ENCODE measurements at places on chromosomes 11 and 22.

DNA sequence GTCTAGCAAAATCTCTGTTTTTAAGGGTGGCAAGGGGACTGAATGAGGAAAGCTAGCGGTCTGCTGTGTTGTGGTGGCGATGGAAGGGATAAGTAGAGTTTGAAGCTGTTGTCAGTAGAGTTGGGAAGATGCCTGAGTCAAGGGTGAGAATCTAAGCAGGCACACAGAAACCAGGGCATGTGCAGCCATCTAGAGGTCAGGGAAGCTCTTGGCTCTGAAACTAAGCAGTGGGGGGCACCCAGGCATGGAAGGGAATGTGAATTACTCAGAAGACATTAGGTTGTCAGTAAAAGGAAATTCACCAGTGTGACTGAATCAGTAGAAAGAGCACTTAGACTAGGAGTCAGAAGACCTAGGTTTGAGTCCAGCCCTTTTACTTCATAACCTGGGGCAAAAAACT, 15.4 kb downstream of the BMAL1 start:
- no peak for DNase-seq

DNA sequence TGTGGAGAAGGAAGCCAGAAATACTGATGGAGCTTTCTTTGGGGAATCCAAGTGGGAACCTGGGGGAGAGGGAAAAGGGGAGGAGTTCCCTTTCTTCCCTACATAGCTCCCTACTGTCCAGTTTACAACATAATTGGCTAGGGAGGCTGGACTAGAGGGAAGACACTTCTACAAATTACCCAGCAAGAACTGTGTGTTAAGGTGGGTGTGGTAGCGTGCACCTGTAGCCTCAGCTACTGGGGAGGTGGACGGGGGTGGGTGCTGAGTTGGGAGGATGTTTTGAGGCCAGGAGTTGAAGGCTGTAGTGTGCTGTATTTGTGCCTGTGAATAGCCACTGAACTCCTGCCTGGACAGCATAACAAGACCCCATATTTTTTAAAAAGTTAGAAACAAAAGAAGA, 74.0 kb downstream of the NAV2 start:
- DNase-seq: no peak

DNA sequence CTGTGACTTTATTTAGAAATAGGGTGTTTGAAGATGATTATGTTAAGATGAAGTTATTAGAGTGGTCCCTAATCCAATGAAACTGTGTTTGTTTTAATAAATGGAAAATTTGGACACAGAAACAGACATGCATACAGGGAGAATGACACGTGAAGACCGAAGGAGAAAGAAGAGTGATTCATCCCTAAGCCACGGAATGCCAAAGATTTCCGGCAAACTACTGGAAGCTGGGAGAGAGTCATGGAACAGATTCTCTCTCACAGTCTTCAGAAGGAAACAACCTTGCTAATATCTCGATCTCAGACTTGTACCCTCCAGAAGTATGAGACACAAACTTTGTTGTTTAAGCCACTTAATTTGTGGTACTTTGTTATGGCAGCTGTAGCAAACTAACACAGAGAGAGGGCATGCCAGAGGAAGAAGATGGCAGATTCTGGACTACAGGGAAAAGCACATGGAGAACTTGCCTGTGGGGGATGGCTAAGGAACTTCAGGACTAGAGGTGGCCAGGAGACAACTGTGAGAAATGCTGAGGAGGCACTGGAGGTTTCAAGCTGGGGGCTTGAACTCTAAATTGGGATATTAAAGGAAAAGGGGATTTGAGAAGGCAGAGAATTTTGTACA, 733.5 kb upstream of the CCDC90B start:
- no peak for DNase-seq

DNA sequence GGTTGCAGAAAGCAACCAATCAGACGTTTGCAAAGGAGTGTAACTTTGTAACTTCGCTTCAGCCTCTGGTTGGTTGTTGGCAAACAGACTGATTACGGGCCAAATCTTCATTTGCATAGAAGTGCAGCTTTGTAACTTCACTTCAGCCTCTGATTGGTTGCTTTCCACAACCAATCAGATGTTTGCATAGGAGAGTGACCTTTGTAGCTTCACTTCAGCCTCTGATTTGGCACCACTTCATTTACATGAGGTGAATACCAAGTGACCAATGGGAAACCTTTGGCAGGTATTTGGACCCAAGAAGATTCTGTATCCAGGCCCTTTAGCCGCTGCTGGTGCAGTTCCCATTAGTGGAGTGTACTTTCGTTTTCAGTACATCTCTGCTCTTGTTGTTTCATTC, 16.0 kb downstream of the USP47 start:
- DNase-seq: no peak

GRCh38 chr11:101870510-101870909, 44.3 kb upstream of the CEP126 start:
- no peak for DNase-seq

DNA sequence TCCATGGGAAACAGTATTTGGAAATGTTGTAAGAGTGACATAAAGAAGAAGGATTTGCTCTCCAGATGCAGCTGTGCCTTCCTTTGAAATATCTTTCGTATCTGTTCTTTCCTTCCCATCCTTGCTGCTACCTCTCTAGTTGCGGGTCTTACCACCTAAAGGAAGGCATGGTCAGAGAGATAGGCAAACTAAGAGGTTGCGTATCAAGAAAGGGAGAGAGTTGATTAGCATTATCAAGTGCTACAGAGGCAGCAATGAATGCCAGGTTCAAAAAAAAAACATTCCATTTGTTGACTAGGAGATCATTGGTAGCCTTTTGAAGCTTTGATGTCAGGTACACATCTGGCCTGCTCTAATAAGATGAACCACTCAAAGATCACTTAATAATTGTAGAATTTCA, 4.6 kb downstream of the GTPBP1 start:
- no peak for DNase-seq

DNA sequence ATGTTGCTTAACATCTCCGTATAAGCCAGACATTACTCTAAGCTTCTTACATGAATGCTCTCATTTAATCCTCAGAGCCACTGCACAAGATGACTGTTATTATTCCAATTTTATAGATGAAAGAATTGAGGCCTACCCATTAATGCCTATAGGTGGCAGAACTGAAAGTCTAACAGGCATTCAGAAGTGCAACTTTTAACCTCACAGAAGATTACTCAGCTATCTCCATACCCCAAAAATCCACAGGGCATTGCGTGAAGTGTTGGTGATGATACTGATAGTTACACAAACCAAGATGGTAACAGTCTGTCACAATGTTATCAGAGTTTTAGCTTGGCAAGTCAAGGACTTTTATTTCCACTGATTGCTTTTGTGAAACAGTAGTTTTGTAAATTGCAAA, 130.5 kb downstream of the ARHGAP42 start:
- DNase-seq: no peak

DNA sequence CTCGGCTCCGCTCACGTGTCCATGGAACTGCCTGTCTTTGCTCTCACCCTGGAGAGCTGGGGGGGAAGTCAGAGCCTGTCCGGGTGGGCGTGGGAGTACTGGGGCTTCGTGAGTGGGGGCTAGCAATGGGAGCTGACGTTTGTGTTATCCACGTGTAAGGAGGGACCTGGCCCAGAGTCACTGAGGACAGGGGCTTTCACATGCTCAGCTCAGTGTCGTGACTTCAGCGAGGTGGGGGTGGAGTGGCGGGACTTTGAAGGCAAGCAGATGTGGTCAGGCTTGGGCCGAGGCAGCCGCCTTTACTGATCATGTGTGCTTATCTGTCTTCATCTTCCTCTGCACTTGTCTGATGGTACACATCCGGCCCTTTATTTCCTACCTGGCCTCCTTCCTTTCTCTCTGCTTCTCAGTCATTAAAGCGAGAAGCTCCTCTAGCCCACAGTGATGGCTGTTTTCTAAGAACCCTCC, 113.1 kb upstream of the NNMT start:
- DNase-seq: peak; percentile 53

GRCh38 chr11:8873741-8874405, 37.1 kb upstream of the AKIP1 start:
- DNase-seq: no peak

- no peak for DNase-seq
These were observed 13.3 kb upstream of the TNNT3 start for GRCh38 chr11:1906181-1906580.

- no peak for DNase-seq
These were observed 103.4 kb upstream of the NECTIN1 start for GRCh38 chr11:119832202-119832935.

DNA sequence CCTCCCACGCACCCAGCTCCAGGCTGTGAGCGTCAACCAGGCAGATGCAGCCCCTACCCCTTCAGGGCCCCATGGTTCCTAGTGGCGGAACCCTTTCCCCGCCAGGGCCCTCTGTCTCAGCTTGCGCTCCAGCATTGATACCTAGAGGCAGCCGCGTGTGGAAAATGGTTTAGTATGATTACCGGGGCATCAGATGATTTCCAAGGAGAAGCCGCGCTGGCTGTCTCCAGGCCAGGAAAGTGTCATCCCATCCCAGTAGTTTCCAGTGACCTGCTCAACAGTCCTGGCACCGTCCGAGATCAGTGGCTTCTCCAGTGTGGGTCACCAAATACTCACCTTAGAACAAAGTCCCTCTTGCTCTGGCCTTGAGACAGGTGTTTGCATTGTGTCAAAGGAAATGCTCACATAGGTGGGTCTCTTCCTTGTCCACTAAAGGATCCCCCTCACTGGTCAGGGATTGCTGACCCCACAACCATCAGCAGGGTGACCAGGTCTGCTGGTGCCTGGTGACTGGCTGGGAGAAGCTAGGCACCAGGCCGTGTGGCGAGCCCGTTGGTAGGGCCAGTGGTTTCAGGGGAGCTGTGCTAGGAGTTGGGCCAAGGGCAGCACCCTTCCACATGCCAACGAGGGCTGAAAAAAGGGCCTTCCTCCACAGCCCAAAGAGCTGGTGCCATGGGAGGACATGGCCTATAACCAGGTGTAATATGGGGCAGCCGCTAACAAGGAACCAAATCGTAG, 109.4 kb downstream of the MORC2 start:
- DNase-seq: no peak

- no peak for DNase-seq
These were observed 1497.7 kb downstream of the TBC1D22A start for GRCh38 chr22:48259991-48260670.

DNA sequence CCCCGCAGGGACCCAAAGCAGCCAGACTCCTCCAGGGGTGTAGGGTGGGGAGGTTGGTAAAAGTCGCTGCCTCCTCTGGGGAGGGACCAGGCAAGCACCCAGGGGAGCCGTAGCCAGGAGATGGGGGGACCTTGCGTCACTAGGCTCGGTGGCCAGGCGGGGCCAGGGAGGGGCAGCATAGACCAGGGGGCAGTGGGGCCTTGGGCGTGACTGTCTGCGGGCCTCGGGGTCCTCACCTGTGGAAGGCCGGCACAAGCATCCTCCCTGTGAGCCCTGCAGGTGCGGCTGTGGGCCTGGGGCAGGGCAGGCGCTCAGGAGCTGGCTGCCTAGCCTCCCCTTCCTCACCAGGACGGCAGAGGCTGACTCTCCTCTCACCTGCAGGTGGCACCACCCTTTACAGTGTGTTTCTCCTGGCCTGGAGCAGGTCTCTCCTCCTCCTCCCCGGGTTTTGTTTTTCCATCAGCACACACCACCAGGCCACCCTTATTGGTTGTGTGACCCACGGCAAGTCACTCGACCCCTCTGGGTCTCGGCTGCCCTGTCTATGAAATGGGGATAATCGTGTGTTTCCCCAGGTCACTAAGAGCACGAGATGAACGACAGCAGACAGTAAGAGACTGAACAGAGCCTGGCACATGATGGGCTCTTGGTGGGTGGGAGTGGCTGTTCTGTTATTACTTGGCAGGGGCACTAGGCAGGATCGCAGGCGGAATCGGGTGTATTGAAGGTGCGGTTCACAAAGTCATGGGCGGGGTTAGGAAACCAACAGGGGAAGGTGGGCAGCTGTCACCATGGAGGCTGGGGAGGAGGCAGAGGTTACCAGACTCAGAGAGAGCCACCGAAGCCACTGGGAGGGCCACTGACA, 52.7 kb downstream of the FLRT1 start:
- DNase-seq: peak; percentile 5

DNA sequence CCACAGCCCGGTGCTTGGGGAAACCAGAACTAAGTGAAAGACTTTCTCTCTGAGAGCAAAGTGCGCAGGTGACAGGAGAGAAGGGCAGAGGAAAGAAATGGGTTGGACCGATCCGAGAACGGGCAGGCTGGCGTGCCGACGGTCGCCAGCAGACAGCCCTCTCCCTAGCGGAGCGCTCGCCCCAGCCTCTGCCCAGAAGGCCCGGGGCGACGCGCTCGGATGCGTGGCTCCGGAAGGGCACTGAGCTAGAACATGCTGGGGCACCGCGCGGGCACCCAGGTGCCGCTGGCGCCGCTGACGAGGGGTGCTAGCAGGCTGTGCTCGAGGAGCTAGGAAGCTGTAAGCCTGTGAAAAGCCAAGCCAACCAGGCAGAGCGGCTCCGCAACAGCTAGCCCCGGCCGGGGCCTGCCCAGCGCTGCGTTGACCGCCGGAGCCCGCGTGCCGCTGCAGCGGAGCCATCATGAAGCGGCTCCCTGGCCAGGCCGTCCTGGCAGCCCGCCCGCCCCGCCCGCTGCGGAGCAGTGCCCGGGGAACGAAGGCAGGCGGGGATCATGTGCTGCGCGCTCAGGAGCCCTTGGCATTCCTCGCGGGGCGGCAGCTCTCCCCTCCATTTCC, 22.1 kb upstream of the RRAS2 start:
- DNase-seq: peak; percentile 17

DNA sequence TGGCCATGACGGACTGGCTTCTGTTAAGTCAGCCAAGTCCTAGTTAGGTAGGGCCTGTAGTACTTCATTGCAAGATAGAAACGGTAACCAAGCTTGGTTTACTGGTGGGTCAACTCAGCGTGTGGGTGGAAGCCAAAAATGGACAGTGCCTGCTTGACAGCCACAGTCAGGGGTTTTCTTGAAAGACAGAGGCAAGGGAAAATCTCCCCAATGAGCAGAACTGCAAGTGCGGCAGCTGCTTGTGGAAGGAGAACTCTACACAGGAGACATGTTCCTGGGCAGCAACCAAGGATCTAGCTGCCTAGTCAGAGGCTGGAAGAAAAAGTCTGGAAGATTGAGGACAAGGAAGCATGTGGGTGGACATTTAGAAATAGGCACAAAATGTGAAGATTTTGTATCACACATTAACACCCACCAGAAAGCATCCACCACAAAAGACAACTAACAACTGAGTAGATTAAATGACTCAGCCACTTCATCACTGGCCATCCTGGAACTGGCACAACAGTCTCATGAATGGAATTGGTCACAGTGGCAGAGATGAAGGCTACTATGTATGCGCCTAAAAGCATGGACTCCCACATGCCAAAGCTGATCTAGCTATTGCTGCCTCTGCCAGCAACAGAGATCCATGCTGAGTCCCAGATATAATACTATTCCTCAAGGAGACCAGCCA, 40.9 kb upstream of the SCUBE2 start:
- DNase-seq: no peak

GRCh38 chr11:28798286-28798685, 690.1 kb downstream of the METTL15 start:
- DNase-seq: no peak

GRCh38 chr11:94671553-94672366, 96.4 kb upstream of the AMOTL1 start:
- no peak for DNase-seq

GRCh38 chr22:27329131-27329850, 472.3 kb downstream of the MN1 start:
- DNase-seq: no peak

DNA sequence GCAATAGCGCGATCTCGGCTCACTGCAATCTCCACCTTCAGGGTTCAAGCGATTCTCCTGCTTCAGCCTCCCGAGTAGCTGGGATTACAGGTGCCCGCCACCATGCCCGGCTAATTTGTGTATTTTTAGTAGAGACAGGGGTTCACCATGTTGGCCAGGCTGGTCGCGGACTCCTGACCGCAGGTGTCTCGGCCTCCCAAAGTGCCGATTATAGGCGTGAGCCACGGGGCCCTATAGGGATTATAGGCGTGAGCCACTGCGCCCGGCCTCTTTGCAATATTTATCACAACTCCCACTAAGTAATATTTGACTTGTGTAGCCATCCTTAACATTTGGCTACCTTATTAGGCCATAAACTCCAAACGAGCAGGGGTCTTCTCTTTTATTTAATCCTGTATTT, 879 bp upstream of the CUL5 start:
- no peak for DNase-seq
